ENCODE measurements at places on chromosomes 7 and 10. TPM values are rescaled to one million over a fixed set of nuclear protein-coding genes. Genes with fewer than 3 reads are reported as not detected.
A peak's percentile ranks its signal among the peaks of the same experiment; 100 is the strongest.

- DNase-seq = no peak
These were observed 9.2 kb upstream of the CAV2 start for GRCh38 chr7:116490351-116490750.

GRCh38 chr7:47887016-47887640 lies 61.1 kb downstream of the PKD1L1 start:
- DNase-seq = no peak

PSD gene
- total RNA-seq = 0.89 TPM

NPFFR1 gene
- total RNA-seq = 0.03 TPM

DNA sequence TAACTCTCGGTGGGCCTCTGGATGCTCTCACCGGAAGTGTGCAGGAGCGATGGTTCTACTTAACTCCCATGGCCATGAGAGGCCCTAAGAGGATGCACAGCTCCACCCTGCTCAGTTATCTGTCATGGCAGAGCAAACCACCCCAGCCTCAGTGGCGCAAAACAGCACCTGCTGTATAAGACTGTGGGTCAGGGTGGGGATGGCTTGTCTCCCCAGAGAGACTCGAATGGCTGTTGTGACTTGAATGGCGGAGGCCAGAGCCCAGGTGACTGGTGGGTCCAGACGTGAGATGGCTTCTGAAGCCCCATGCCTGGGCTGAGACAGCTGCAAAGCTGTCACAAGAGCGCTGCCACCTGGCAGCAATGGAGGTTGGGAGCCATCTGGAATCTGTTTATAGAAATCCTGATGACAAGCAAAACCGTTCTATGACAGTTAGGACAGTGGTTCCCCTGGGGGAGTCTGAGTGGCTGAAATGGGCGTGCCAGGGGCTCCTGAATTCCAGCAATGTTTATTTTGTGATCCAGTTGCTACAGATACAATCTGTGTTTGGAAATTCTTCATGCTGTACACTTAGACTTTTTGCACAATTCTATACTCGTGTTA lies 490.5 kb downstream of the TCERG1L start:
- DNase-seq = no peak

- DNase-seq = no peak
These were observed 150.9 kb upstream of the MBL2 start for GRCh38 chr10:52923520-52923919.

RBP3 gene
- not detected for total RNA-seq

NUTM2D gene
- 4.0 TPM for total RNA-seq

DNA sequence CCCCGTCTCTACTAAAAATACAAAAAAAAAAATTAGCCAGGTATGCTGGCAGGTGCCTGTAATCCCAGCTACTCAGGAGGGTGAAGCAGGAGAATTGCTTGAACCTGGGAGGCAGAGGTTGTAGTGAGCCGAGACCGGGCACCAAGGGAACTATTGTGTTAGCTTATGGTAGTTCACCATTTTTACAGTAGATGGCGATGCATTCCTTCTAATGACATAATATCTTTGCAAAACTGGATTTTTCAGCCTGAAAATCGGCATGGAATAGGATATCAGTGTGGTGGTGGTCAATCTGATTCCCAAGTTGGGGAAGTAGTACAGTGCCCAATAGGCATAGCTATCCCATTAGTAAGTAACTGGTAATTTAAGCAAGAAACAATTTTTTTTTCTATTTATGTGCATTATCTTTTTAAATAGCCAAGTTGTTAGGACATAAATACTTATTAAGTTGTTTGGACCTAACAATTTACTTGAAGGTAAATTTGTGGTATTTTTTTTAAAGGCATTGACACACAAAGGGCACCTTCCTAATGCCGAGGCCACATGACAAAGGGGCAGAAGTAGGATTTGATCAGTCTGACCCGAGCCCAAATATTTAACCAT lies 17.6 kb upstream of the IMPDH1 start:
- DNase-seq = no peak

DNA sequence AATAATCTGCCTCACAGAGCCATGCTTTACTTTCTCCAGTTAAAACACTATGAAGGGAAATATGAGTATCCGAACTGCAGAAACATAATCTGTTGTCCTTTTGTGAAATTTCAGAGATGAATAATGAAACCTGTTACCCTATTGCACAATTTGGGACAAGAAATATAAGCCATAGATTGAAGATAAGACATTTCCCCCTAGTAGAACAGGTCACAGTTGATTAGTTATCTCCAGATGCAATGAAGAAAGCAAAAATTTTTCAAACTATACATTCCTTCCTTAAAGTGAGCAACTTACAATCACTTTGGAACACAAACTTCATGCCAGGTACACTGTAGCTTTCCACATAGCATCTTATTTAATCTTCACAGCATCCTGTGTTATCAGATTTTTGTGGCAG lies 2.3 kb upstream of the CHN2 start:
- no peak for DNase-seq

- no peak for DNase-seq
These were observed 624.7 kb upstream of the IGFBP3 start for GRCh38 chr7:46545790-46546189.

GRCh38 chr10:6771331-6771730 lies 191.3 kb upstream of the PRKCQ start:
- DNase-seq = no peak

TRIL gene
- 2.3 TPM for total RNA-seq

DNA sequence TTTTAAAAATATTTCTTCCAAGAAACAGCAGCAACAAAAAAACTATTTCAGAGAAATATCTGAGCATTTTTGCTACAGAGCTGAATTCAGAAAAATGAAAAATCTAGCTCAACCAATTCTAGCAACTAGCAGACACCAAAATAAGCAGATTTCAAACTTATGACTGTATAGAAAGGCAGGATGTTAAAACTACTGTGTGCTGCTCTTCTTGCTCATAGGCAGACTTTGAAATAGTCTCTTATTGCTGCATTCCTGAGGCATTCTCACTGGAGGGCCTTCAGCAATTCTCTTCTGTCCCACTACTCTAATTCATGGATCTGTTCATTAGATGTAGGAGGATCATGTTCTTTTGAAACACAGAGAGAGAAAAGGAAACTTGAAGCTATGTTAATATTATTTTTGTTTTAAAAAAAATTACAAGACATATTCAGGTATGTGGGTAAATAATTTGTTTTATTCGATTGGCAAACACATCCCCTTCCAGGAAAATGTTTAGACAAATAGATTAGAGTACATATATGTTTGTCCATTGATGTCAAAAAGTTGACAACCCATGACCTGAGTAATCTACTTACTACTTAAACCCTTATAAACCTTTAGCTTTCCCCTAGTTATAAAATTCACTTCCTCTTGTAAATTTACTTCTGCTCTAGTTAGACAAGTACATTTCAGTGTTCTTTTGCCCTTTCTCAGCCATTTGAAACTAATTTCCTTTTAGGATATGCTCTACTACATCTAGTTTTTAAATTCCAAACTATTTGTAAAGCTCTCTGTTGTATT lies 428.2 kb upstream of the POT1 start:
- no peak for DNase-seq

GRCh38 chr7:150410680-150411346 lies 31.7 kb downstream of the ZNF775 start:
- no peak for DNase-seq

SPAG6 gene
- total RNA-seq = not detected

DNA sequence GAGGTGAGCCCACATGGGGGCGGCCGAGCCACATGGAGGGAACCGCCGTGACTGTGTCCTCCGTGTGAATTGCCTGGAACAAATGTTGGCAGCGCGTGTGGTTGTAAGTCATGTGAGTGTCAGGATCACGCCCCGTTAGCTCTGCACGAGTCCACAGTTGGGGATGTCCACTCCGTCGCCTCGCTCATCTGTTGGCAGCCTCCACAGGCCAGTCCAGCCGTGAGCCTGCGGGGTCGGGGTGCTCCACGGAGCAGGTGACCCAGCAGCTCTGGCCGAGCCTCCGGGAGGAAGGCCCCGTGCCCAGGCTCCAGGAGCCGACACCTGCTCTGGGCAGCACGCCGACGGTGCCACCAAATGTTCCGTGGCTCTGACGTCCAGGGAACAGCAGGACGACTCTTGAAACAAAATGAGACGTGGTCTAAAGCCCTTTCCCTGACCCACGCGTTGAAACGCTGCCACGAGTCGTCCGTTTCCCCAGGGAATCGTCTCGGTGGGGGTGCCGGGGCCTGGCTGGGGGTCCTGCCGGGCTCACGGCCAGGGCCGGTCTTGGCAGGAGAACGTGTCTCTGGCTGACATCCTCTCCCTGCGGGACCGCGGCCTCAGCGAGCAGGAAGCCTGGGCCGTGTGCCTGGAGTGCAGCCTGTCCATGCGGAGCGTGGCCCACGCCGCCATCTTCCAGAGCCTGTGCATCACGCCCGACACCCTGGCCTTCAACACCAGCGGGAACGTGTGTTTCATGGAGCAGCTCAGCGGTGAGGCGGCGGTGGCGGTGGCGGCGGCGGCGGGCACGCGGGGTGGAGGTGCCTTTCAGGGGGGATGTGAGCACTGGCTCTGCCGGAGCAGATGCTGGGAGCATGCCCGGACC lies 7.0 kb downstream of the KNDC1 start:
- no peak for DNase-seq

DNA sequence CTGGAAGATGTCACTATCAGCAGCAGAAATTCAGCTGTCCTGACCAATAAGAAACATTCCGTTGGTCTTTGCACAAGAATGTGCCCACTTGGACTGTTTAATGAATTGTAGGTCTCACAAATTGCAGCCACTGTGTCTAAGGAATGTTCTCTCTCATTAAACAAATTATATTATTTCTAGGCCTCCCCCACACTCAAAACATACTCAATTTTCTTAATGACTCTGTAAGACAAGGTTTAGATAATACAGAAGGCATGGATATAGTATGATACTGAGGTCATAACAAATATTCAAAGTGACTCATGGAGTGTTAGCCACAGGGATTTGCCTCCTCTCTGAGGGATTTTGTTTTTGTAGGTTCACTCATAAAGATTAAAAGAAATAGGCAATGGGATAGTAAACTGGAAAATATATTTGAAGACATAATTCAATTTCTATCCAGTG lies 197.5 kb downstream of the PTN start:
- DNase-seq = no peak

DNA sequence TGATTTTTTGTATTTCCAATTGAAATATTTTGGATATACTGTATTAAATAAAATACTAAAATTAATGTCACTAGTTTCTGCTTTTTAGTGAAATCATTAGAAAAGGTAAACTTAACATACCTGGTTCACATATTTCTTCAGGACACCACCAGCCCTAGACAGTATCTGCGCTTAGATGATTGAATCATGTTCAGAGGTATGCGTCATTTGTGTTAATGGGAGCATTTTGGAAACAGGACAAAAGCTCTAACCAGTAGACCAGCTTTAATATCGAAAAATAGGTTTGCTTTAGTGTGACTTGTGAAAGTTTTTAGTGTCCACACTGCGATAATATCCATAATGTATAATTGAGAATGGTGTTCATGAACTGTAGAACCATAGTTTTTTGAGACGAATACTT lies 47.1 kb downstream of the DNAJB6 start:
- no peak for DNase-seq

DNA sequence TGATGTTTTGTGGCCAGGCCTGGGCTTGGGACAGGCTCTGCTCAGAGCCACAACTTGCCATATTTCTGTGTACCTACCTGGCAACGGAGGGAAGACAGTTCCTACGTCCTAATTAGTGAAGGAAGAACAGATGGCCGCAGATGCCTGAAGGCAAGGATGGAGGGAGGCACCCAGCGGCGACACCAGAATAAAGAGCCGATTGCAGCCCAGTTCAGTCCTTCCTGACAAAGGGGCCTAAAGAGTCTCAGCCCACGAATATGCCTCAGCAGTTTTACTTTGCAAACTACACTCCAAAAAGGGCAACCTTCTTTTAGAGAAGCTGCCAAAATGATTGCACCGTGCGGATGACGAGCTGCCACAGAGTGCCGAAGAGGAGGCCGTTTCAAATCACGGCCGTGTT lies 585.8 kb downstream of the GLRX3 start:
- no peak for DNase-seq

C10orf105 gene
- total RNA-seq = 0.05 TPM

GRCh38 chr10:97406064-97406463 lies 4.9 kb upstream of the RRP12 start:
- peak; percentile 50 for DNase-seq

DNA sequence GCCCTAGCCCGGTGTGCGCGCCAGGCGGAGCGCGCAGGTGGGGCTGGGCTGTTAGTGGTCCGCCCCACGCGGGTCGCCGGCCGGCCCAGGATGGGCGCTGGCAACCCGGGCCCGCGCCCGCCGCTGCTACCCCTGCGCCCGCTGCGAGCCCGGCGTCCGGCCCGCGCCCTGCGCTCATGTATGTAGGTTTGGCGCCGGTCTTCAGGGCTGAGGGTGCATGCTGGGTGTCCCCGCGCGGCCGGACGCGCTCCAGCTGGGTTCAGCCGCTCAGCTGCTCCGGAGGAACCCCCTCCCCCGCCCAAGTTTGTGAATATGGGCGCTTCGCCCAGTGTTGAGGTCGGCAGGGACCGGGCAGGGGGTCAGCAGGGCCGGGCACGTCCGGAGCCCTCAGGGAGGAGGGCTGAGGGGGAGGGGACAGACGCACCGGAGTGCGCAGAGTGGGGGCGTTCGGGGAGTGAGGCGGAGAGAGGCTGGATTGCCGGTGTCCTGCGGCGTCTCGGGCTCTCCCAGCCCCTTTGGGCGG lies 559 bp downstream of the VWC2 start:
- DNase-seq = peak; percentile 50

Measured in Right ventricle myocardium superior (tissue), 1 donor.